ENCODE measurements at places on chromosomes 12 and 14.

DNA sequence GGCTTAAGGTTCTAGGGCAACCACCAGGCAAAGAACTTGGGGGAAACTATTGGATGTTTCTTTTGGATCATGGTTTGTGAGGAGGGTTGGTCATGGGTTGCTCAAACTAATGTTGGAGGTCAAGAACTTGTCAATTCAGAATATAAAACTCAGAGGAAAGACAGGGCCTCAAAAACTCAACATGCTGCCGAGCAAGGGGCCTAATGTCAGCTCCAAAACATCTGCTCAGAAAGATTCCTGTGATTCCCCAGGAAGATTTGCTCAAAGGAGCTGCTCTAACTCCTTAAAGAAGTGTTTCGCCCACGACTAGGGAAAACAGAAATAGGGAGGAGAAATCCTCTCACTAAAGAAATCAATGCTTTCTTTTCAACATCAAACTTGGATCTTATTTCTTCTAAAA lies 3.7 kb upstream of the IGF1 start:
- no peak for DNase-seq

- DNase-seq = peak; percentile 75
Measured at GRCh38 chr12:93127582-93128331, 198.7 kb upstream of the EEA1 start.

GRCh38 chr12:34354239-34355200 lies 332.2 kb downstream of the ALG10 start:
- DNase-seq = no peak

GRCh38 chr12:14272956-14273912 lies 92.2 kb upstream of the ATF7IP start:
- DNase-seq = peak; percentile 79

GRCh38 chr14:68716698-68717097 lies 76.2 kb downstream of the ZFP36L1 start:
- no peak for DNase-seq

DNA sequence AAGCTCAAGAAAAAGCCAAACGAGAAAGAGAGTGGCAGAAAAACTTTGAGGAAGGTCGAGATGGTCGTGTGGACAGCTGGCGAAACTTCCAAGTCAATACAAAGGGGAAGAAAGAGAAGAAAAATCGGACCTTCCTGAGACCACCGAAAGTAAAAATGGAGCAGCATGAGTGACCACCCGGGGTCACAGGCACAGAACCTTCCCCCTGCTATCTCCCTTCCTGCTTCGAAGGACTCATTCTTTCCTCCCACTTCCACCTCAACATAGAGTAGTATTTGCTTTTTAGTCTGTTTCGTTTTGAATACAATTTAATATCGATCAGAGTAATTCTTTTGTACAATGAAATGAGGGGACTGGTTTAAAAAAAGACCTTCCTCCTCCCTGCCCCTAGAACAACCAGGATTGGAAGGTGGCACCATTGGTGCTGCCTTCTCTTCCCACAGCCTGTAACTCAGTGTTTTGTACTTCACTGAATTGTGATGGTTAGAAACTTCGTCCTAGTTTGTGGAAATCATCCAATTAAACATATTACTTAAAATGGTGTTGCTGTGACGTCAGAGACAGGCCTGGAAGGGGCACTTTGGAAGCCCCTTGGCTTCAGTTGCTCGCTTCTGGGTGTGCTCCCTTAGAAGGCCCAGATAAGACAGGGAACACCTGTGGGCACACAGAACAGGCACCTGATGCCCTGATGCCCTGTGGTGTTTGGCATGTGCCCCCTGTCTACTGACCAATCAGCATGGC lies 26.1 kb upstream of the NFKBIA start:
- DNase-seq = no peak

GRCh38 chr14:22118899-22119477 lies 445.4 kb upstream of the OR4E1 start:
- no peak for DNase-seq

- peak; percentile 44 for DNase-seq
Measured at GRCh38 chr14:91416744-91417119, 888 bp downstream of the CCDC88C start.

GRCh38 chr12:131893605-131894312 lies 663 bp upstream of the ULK1 start:
- DNase-seq = no peak

- no peak for DNase-seq
Measured at GRCh38 chr12:25725931-25726330, 172.8 kb upstream of the LMNTD1 start.

DNA sequence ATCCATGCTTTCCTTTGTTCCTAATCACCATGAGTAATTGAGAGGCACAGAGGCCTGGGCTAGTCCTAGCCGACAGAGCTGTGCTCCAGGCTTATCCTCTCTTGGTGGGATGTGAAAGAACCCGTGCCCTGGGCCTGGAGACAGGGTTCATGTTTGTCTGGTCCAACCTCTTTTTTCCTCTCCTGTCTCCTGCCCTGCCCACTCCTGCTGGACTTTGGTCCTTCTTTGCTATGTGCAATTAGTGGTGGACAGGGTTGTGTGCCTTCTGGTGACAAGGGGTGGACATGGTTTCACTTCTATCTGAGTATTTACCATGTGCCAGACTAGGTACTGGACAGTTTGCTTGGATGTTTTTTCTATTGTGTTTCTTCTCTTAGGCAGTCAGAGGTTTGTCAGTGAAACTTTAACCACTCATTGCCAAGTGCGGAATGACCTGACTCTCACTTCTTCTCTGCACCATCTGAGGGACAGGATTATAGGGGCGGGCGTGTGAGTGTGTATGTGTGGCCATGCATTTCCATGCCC lies 126.1 kb downstream of the SMOC1 start:
- no peak for DNase-seq

DNA sequence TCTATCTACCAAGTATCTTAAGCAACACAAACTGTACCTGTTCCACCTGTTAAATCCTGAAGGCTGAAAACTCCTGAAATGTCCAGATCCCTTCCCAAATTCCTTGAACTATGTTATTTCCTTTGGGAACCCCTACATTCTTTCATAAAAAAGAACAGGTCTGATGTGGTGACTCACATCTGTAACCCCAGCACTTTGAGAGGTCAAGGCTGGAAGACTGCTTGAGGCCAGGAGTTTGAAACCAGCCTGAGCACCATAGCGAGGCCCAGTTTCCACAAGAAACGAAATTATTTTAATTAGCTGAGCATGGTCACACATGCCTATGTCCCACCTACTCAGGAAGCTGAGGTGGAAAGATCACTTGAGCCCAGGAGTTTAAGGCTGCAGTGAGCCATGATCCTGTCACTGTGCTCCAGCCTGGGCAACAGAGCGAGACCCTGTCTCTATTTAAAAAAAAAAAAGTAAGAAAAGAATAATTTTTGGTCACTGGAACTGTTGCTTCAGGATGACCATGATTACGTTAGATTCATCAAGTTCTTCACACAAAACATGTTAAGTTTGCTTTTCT lies 84.3 kb downstream of the PHLDA1 start:
- DNase-seq = no peak

DNA sequence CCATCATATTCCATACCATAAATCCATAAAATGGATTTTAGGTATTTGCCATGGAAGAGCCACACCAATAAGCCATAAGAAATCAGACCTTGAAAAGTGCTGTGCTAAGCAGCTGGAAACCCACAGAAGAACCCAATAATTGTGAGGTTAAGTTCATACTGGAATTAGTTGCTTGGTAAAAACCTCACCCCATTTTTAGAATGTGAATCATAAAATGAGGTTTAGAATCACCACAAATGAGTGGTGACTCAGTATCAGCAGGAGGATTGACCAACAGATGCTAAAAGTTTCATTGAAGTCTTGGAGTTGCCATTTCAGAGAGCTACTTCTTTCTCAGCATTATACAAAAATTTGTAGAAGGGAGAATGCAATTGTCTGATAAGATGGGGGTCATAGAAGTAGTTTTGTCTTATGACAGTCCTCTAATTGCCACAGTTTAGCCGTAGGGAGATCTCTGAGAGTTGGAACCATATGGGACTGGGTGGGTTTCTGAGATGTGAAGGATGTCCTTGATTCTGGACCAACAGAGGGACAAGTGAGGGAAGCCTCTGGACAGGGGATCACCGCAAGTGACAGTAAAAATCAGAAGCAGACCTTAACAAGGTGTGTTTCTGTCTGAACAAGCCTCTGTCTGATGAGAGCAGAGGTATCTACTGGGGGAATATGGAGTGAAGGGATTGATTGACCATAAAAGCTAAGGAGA lies 1.4 kb upstream of the STON2 start:
- DNase-seq = peak; percentile 55

- DNase-seq = no peak
Measured at GRCh38 chr14:44352201-44352600, 154.9 kb downstream of the FSCB start.

DNA sequence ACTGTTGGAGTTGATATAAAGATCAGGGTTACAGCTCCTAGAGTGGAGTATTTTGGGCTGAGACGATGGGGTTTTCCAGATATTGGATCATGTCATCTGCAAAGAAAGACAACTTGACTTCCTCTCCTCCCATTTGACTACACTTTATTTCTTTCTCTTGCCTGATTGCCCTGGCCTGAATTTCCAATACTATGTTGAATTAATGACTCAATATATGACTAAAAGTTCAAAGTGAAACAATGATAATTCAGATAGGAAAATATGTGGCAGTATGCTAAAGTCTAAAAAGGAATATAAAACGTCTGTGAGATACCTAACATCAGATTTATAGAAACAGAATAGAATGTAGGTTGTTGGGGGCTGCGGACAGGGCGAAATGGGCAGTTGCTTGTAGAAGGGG lies 72.2 kb downstream of the BHLHE41 start:
- DNase-seq = no peak

GRCh38 chr12:116264525-116265070 lies 12.9 kb downstream of the MED13L start:
- no peak for DNase-seq

DNA sequence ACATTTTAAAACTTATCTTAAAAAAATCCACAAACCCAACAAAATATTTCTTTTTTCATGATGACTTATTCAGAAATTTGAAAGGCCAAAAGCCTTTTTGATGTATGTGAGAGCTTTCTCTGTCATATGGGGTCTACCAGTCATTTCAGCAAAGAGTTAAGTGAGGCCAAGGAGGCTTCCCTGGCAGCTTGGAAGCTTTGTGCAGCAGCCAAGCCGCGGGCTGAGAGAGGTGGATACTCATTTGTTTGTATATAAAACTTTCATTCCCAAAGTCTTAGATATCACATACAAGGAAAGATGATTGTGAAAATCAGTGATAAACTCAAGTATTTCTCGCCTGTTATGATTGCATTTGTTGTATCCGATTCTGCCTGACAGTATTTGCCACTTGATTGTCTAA lies 48.5 kb upstream of the RNU6-8 start:
- DNase-seq = no peak

GRCh38 chr12:40692765-40693206 lies 547 bp downstream of the CNTN1 start:
- no peak for DNase-seq

DNA sequence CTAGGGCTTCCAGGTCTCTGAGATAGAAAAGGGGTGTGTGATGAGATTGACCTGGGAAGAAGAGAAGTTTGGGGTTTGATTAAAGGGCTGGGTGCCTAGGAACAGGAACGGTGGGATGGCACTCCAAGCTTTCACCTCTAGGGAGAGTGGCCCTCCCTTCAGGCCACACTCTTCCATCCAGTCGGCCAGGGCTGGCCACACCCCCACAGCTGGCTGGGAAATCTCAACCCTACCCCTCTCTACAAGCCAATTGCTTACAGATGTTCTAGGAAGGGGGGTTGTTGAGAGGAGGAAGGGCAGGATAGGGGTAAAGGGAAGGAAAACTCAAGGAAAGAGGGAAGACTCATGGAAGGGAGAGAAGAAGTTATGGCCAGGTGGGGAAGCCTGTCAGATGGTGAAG lies 6.6 kb upstream of the ITGA5 start:
- DNase-seq = no peak

DNA sequence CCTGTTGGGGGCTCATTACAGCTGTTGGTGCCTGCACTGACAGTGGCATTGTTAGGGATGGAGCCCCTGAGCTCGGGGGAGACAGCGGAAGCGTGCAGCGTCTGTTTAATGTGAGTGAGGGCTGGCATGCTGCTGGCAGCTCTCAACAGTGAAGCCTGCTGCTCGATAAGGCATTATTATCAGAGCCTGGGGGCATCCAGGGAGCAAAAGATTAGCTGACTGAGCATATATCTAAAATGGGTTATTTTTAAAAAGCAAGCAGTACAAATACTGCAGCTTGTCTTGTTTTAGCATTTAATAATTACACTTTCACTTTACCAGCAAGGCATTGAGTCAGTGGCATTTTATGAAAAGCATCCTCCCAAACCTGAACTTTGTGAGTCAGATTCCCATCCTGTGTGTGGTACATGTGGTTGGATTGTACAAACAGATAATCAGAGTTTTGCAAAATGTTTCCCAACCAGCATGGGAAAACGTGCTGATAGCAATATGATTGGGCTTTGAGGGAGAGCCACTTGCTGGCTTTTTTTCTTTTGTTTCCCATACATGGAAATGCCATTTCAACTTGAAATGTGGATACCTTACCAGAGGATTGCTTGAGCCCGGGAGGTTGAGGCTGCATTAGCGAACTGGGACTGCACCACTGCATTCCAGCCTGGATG lies 150.8 kb downstream of the PRKCH start:
- DNase-seq = peak; percentile 79

DNA sequence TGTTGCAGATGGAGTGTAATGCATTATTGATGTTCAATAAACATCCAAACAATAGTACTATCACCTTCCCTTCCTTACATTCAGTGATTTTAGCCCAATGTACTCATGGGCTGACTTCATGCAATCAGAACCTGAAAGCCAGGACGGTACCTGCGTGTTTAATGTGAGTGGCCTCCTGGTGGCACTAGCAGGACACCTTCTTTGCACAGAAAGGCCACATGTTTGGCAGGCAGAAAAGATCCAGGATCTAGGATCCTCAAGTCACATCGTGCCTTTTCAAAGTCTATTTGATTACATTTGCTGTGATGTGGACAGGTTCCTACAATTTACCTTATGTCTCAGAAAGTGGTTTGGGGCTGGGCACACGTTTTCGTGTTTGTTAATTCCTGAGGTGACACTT lies 82.9 kb downstream of the NEDD1 start:
- DNase-seq = peak; percentile 71

DNA sequence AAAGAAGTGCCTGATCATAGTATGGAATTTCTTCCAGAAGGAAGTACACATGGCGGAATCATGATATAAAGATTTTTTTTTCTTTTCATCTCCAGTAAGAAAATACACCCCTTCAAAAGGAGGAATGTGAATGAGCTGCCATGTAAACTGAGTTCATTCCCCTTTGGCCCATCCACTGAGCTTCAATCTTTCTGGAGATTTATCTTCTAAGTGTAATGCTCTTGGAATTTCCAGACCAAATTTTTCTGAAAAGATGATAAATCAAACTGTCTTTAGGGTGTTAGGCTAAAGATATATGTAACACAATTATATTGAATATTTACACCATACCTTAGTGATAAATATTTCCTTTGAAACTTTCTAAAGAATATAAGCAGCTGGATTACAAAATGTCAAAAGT lies 5.2 kb downstream of the DCN start:
- no peak for DNase-seq
